ENCODE measurements at places on chromosomes 13 and 19.

- no peak for DNase-seq
These were observed 25.6 kb downstream of the LRCH1 start for GRCh38 chr13:46578590-46578975.

GRCh38 chr13:37869506-37869755 lies 141 bp downstream of the TRPC4 start:
- no peak for DNase-seq

GRCh38 chr13:52713894-52714293 lies 25.7 kb downstream of the CNMD start:
- no peak for DNase-seq

DNA sequence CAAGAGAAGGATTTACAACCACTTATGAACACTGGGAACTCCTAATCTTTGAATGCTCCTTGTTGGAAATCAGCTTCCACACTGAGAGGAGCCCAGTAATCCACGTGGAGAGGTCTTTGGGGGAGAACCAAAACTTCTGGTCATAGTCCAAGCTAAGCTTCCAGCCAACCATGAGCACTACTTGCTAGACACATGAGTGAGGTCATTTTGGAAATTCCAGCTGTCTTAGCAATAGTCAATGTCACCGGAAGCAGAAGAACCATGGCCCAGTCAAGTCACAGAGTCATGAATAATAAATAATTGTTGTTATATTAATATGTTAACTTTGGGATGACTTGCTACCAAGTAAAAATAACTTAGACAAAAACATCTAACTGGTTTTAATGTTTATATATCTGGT lies 324.9 kb upstream of the SGCG start:
- DNase-seq = no peak

- no peak for DNase-seq
These were observed 28.1 kb downstream of the DHX34 start for GRCh38 chr19:47377208-47377701.

- DNase-seq = peak; percentile 92
These were observed 500 bp downstream of the PGLS start for GRCh38 chr19:17511724-17512573.

- DNase-seq = no peak
These were observed 36.7 kb downstream of the MBNL2 start for GRCh38 chr13:97258801-97259200.

DNA sequence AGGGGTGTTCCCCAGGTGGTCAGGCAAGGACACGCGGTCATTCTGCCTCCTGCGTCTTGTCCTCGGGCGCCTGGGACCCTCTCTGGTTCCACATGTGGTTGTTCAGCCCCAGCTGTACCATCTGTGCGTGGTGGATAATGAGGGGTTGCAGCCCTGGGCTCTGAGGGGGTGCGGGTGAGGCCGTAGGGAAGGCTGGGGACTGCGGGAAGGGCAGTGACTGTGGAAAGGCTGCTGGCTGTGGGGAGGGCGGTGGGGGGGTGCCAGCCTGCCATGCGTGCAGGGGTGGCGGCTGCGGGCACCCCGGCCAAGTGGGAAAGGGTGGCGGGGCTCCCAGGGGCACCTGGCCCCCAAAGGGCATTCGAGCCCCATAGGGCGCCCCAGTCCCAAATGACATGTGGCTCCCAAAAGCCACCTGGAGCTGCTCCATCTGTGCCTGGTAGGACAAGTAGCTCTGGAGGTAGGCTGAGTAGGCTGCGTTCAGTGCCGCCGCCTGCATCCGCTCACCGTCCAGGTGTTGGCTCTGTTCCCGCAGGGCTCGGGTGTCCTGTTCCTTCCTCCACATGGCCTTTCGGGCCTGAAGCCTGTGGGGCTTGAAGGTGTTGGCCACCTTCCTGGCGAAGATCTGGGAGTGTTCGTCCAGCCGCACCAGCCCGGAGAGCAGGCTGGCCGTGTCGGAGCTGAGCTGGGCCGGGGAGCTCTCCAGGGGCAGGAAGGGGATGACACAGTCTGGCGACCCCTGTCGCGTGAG lies 15.1 kb downstream of the TICAM1 start:
- no peak for DNase-seq

DNA sequence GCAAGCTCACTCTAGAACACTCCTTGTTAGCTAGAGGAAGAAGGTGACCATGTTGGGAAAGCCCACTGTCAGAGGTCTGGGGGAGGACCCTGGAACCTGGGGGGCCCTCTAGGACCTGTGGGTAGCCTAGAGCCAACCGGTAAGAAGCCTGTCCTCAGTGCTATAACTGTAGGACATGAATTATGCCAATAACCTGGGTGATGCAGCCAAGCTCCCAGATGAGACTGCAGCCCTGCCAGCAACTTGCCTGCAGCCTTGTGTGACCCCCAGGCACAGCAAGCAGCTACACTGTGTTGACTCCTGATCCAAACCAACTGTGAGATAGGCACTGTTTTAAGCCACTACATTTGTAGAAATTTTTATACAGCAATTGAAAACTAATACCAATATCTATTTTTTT lies 122.3 kb downstream of the MIPEP start:
- DNase-seq = no peak

DNA sequence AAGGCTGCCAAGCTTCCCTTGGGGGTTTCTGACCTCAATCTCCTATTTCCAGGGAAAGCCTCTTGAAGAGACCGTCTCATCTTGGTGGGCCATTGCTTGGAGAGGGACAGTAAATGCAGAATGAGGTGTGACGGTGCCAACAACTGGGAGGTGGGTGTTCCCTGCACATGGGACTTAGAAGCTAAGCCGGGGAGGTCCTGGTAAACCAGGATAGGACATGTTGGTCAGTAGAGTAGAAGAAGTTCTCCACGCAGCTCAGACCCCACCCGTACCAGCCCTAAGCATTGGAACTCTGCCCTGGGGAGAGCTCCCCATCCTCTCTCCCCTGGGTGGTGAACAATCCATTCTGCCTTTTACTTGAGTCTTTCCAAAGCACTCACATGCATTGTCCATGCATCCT lies 92.0 kb downstream of the SOX1 start:
- no peak for DNase-seq

DNA sequence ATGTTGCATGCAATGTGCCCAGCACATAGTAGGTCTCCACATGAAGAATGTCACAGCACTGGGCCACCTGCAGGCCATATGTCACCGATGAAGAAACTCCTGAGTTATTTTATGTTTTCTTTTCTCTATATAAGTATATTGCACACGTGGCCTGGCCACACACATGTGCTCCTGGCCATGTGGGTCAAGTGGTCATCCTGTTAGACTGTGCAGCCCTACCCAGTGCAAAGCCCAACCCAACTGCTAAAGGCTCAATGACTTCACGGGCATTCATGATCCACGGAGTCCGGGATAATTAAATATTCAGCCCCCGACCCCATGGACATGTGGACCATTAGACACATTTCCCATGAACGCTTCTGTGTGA lies 163.2 kb downstream of the TEX29 start:
- DNase-seq = no peak

DNA sequence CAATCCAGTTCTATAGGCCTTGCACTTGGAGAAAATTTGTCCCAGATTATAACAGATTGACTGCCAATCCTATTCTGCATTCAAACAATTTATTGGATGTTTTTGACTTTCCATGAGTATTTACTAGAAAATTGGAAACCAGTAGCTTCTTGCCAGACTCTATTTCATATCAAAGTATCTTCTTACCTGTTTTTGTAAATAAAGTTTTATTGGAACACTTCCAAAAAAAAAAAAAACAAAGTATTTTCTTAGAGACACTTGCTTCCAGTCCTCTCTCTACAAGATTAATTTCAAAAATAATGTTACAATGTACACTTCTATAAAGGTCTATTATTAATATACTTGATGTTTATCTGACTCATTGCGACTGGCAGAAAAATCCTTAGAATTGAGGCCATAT lies 209.2 kb upstream of the PCDH9 start:
- no peak for DNase-seq

GRCh38 chr13:59587971-59588716 lies 575.6 kb downstream of the DIAPH3 start:
- no peak for DNase-seq

GRCh38 chr13:34086281-34086680 lies 268.3 kb downstream of the RFC3 start:
- DNase-seq = no peak

GRCh38 chr13:40185414-40185813 lies 481.0 kb downstream of the FOXO1 start:
- DNase-seq = no peak

DNA sequence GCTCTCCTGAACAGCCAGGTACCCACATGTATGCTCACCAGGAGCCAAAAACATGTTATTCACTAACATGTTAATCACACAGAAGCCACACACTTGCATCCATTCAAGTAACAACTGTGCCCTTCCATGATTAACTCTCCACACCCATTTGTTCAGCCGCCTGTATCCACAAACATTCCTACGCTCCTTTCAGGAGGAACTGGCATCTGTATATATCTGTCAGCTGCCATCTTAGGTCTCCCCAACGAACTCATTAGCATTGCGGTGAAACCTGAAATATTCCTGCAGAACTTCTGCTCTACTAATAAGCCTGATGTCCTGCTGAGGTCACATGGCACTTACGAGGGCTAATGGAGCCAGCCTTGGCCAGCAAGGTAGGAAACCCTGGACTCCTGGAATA lies 33.0 kb downstream of the OLFM2 start:
- DNase-seq = no peak

GRCh38 chr19:5045956-5046338 lies 77.0 kb downstream of the KDM4B start:
- DNase-seq = no peak

Measured in ovary (tissue), 10 donors.